ENCODE measurements at places on chromosomes 6 and 20.
A peak's percentile ranks its signal among the peaks of the same experiment; 100 is the strongest.

GRCh38 chr6:27288136-27289044 is 23.7 kb downstream of the POM121L2 start:
- no peak for DNase-seq

DNA sequence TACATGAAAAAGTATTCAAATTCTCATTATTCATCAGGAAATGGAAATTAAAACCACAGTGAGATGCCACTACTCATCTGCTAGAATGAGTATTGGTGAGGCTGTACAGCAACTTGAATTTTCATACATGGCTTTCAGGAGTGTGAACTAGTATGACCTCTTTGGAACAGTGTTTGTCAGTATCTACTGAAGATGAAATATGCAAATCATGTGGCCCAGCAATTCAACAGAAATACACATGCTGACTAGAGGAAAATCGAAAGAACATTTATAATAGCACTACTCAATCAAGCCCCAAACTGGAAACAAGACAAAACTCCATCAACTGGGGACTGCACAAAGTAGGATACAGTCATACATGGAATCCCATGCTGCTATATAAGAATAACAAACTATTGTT is 102.2 kb downstream of the DCDC2 start:
- no peak for DNase-seq

DNA sequence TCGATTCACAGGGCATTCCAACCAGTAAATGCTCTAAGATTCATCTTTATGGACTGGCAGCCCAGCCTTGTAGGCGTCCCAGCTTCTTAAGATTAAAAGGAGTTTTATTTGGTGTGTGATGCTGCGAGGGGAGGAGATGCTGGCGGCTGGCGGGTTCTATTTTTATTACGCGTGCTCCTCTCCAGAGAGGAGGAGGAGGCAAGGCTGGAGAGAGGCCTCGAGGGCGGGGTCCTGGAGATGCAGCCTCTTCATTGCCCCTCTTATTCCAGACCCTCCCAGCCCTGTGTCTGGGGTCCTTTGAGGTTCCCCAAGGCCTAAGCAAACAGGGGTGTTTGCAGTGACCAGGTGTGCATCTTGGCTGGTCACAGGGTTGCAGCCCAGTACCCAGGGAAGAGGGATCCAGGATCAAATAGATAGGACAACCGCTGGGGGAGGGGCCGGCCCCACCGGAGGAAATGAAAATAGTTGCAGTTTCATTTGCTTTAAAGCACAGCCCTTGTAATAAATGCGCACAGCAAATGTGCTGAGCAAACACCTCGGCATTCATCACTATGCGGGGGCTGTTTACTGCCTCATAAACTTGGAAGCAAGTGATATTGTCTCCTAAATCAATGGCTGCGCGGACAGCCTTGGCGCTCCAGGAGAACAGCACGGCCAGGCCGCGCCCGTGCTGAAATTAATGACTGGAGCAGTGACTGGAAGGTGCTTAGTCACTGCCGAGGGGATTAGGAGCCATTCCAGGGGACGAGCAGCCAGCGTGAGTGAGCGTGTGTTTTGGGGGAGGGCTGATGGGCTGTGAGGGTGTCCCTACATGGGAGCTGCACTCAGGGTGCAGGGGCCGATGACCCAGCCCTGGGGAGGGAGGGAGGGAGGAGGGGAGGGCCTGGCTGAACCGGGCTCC is 83.0 kb downstream of the TMEM242 start:
- no peak for DNase-seq

DNA sequence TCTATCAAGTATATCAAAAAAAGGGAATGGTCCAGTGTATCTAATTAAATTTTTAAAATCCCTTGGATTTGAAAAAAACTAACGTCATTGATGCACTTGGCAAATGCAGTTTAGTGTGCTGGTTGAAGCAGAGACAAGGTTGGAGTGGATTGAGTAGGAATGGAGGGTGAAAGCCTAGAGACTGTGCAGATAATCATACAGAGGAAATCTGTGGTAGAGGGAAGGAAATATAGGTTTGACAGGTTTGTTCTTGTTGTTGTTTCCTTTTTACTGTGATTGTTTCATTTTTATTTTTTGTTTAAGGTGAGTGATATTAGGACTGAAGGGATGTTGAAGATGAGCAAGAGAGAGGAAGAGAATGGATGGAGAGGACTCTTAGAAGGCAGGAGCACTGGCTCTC is 29.0 kb upstream of the L3MBTL3 start:
- no peak for DNase-seq

GRCh38 chr6:551829-552350 is 105.0 kb downstream of the HUS1B start:
- no peak for DNase-seq

- peak; percentile 57 for DNase-seq
Measured at GRCh38 chr6:5851261-5851757, 155.4 kb downstream of the NRN1 start.

- DNase-seq, result no peak
Measured at GRCh38 chr6:94130478-94130877, 711.1 kb upstream of the EPHA7 start.

- DNase-seq, result no peak
Measured at GRCh38 chr6:126148853-126149252, 162.5 kb downstream of the TRMT11 start.

GRCh38 chr6:4397307-4397706 is 261.9 kb upstream of the ECI2 start:
- DNase-seq, result no peak

- DNase-seq, result no peak
Measured at GRCh38 chr6:169342710-169343109, 89.1 kb upstream of the THBS2 start.

DNA sequence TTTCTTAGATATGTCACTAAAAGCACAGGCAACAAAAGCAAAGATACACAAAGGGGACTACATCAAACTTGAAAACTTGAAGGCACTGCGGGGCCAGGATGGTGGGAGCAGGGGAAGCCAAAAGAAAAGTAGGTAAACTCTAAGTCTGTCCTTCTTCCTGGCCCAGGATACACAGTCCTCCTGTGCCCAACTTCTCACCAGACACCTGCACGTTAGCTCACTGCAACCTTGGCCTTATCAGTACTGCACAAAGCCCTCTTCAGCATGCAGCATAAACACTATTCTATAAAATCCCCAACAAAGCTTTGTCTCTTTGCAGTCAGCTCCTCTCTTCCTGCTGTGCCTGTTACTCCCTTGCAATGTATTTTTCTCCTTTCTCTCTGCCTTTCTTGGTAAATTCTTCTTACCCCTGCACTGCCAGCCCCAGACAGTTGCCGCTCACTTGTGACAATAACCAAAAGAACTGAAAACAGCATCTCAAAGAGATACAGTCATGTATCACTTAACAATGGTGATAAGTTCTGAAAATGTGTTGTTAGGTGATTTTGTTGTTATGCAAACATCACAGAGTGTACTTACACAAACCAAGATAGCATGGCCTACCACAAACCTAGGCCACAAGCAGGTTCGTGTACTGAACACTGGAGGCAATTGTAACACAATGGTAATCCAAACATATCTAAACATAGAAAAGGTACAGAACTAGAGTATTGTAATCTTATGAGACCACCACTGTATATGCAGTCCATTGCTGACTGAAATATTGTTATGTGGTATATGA is 51.2 kb downstream of the NINL start:
- no peak for DNase-seq

GRCh38 chr6:41061196-41061726 is 8.3 kb downstream of the APOBEC2 start:
- no peak for DNase-seq

DNA sequence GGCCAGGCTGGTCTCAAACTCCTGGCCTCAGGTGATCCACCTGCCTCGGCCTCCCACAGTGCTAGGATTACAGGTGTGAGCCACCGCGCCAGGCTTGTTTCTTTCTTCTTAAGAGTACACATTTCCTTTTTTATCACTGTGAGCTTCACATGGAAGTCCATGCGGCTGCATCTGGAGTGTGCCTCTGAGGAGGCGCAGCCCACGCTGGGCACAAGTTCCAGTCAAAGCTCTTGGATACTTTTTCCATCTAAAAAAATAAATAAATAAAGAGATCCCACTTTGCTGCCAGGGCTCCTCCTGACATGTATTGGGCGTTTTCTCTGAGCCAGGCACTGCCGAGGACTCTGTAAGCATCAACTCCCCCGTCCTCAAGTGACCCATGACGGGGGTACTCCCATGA is 123.0 kb downstream of the PREX1 start:
- DNase-seq, result no peak

GRCh38 chr6:52877168-52877567 is 32.3 kb downstream of the GSTA3 start:
- DNase-seq, result no peak

DNA sequence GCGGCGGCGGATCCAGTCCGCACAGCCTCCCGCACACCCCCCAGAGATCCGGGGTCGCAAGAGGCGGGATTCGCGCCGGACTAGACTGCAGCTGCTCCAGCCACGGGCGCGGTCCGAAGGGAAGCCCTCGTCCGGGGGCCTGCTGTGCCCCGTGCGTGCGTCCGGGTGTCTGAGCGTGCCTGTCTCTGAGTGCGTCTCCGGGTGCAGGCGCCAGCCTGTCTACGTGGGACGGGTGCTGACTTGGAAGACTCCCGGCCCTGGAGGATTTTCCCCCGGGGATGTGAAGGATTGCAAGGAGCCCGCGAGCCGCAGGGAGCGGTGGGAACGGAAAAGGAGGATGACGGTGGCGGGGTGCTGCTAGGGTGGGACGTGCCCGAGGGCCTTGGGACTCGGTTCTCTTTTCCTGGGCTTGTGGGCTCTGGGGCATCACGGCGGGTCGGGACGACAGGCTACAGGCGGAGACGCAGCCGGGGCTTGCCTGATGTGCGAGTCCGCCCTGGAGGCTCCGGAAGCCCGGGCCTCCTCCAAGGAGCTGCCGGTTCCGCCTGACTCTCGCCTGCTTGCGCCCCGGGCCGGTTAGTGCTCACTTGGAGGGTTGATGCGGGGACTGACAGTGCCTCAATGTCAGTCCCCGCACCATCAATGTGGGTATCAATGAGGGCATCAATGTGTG is 5.7 kb downstream of the MAFB start:
- no peak for DNase-seq

DNA sequence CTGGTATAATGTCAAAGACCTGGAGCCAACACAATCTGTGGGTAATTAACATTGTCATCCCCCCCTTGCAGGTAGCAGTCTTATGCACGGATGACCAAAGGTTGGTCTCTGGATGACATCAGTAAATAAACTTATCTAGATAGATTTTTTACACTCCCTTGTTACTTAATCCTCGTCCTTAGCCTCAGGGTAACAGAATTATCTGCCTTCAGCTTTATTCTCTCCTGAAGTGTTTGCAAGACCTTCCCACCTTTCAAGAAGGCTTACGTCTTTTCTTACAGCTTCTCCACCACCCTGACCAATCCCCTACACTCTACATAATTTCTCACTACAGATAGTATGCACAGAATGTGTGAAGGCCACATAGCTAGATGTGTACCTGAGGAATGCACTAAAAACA is 434.8 kb upstream of the HTR1E start:
- no peak for DNase-seq

DNA sequence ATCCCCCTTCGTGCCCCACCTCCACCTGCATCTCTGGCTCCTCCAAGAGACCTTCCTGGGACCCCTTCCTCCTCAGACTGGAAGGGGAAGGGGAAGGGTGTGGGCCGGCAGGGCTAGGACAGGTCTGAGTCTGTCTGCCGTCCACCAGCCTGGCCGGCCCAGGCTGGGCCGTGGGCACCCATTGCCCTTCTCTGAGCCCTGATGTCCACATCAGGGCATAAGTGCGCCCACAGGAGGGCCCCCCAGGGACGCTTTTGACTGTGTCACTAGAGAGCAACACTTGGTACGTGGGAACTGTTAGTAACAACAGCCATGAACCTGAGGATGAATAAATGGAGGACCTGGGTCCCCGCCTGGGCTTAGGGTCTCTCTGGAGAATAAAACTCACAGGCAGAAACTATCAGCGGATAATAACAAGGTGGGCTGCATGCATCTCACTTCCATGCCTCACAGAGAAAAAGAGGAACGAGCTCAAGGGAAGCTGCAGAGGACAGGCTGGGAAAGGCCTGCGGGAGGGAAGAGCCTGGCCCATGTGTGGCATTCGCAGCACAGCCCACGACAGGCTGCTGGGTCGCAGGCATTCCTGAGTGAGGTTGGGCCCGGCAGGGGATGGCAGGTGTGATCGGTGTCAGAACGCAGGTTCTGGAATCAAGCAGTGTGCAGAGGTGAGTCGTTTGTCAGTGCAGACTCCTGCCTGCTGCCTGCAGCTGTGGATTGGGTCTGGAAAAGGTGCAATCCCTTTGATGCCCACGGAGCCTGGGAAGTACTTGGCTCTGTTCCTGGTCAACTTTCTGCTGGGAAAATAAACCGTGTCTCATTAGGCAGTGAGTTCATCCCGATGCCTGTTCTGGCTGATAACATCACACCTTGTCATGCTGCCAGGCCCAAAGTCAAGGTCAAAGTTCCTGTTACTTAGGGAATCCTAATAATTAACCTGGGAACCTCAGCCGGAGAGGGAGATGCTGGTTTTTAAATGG is 60.9 kb downstream of the BCAS4 start:
- no peak for DNase-seq

- peak; percentile 11 for DNase-seq
Measured at GRCh38 chr20:47464380-47465101, 37.1 kb upstream of the NCOA3 start.

GRCh38 chr6:137452333-137452894 is 41.8 kb downstream of the OLIG3 start:
- no peak for DNase-seq

GRCh38 chr20:16942756-16943155 is 194.6 kb downstream of the OTOR start:
- no peak for DNase-seq

DNA sequence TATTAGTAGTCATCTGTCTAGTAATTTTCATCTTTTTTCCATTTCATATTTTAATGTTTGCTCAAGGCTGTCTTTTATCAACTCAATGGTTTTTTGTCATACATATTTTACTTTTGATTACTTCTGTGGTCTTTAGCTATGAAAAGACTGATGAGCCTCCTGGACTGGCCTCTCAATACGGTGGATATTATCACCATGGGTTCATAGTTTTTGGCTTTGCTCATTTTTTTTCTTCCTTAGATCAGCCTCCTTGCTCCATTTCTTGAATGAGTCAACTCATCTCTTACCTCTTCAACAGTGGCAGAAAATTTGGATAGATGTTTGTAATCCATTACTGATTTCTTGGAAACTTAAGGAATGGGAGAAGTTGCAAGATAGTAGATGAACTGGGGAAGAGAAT is 80.1 kb upstream of the ELOVL5 start:
- no peak for DNase-seq

GRCh38 chr6:45310118-45310788 is 17.9 kb upstream of the RUNX2 start:
- no peak for DNase-seq

DNA sequence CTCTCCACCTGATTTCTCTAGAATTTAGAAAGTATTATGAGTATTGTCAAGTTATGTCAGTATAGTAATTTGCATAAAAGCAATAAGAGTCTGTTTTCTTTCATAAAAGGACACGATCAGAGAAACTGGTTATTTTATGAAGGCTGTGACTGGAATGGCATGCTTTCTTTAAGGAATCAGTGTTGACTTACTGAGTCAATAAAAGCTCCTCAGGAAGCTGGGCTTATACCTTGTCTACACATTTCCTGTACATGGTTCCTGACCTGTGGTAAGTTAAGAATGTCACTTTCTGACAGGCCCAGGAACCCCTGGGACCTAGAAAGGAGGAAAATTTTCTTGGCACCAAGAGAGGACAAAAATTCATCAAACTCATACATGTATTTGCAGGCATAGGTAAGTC is 1224.0 kb upstream of the ADGRB3 start:
- DNase-seq, result no peak
